Stimulated activated CD8-positive, alpha-beta memory T cell treated with anti-CD3 and anti-CD28 coated beads, Interleukin-4, amount 100 ng/mL, for 1 hour (primary cell): ENCODE measurements at places on chromosomes 11 and 22.

DNA sequence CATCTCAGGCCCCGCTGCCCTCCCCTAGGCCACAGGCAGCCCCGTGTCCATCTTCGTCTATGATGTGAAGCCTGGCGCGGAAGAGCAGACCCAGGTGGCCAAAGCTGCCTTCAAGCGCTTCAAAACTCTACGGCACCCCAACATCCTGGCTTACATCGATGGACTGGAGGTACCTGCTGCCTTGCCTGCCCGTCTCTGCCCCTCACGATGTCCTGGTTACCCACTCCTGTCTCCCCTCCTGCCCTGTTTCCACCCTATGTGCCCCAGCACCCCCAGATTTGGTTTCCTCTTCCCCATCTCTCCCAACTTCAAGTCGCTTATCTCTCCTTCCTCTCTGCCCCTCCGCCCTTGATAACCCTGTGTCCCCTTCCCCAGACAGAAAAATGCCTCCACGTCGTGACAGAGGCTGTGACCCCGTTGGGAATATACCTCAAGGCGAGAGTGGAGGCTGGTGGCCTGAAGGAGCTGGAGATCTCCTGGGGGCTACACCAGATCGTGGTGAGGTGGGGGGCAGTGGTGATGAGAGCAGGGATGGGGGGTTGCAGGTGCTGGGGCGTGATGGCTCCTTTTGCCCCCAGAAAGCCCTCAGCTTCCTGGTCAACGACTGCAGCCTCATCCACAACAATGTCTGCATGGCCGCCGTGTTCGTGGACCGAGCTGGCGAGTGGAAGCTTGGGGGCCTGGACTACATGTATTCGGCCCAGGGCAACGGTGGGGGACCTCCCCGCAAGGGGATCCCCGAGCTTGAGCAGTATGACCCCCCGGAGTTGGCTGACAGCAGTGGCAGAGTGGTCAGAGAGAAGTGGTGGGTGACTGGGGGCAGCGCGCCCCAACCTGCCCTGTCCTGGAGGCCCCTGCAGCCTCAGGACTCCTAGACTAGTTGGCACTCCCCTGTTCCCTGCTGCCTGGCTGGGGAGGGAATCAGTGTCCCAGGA is 930 bp downstream of the SCYL1 start:
- DNase-seq: no peak

DNA sequence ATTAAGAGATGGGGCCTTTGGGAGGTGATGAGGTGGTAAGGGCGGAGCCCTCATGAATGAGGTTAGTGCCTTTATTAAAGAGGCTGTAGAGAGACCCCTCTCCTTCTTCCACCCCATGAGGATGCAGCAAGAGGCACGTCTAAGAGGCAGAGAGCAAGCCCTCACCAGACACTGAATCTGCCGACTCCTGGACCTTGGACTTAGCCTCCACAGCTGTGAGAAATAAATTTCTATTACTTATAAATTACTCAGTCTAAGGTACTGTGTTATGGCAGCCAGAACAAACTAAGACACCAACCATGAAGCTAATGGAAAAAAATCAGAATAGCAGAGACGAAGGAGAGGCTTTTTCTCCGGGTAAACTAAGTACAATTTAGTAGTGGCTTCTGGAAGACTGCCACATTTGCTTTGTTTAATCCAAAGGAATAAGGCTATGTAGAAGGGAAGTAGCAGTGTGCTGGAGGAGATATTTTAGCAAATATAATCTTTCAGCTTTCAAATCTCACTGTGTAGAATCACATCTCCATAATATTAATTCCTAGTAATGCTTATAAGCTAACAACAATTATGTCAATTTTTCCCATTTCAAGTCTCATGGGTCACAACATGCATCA is 12.3 kb upstream of the SIK2 start:
- DNase-seq: no peak

- DNase-seq: no peak
Measured at GRCh38 chr11:72599325-72600117, 74.7 kb downstream of the PDE2A start.

DNA sequence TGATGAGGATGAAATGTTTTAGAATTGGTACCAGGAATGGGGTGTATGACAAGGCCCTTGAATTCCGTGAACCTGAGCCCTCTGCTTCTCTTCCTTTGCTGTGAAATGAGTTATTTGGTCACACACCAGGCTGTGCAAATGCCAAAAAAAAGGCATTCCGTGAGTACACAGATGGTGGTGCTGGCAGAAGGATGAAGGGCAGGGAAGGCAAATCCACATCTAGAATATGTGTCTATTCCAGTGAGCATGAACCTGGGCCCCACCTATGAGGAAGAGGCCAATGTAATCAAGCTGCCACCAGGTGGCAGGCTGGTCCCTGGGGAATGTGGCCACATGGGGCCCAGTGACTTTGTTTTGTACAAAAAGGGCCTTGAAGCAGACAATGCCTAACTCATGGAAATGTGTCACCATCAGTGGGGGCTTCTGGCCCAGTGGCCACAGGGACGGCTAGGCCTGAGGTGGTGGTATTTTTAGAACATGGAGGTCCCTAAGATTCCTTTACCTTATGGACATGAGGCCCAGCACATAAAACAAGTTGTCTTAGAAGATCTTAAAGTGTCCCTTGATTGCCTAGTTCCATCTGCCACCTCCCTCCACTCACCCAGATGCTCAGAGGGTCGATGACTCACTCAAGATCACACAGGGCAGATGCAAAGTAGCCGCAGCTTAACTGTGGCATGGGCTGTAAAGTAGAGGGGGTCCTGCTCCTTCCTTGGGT is 3.9 kb upstream of the RNF215 start:
- DNase-seq: peak; percentile 45

GRCh38 chr11:12238420-12238819 is 128.0 kb downstream of the MICAL2 start:
- DNase-seq: no peak

DNA sequence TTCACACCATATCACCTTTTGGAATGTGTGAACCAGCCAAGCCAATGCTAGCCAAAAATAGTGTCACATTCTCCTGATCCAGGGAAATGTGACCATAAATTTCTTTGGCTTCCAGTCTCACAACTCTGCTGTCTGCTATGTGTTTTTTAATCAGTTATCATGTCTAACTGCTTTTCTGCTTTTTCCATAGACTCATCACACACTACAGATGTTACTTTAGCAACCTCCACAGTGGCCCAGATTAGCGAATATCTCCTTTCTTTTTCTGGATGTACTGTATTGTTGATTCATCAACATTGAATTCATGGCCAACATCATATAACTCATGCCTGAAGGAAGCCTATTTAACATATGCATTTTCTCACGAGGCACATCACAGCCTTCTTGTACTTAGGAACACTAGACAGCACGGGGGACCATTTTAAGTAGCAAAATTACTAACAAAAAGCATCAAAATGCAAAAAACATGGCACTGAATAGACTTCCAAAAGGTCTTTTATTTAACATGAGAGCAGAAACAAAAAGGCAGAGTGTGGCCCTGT is 73.1 kb upstream of the POU2AF2 start:
- no peak for DNase-seq

GRCh38 chr11:120248551-120249278 is 8.8 kb downstream of the POU2F3 start:
- no peak for DNase-seq

DNA sequence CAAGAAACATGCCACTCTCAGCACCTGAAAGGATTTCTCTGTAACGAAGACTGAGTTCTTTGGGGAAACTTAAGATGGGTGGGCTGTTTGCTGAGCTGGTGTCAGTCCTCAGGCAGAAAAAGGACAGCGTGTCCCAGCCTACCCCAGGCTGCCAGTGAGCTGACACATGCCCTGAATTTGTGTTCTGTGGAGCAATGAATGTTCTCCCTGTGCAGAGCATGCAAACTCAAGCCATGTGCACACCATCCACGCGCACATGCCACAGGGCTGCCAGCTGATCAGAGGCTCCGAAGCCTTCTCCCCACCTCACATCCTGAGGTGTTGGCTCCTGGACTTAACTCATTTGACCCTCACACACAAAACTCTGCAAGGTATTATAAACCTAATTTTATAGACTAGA is 104.9 kb downstream of the KCNC1 start:
- DNase-seq: no peak

GRCh38 chr11:120302001-120302805 is 22.9 kb upstream of the TLCD5 start:
- no peak for DNase-seq

GRCh38 chr11:58927393-58928106 is 11.7 kb upstream of the GLYATL1 start:
- no peak for DNase-seq

DNA sequence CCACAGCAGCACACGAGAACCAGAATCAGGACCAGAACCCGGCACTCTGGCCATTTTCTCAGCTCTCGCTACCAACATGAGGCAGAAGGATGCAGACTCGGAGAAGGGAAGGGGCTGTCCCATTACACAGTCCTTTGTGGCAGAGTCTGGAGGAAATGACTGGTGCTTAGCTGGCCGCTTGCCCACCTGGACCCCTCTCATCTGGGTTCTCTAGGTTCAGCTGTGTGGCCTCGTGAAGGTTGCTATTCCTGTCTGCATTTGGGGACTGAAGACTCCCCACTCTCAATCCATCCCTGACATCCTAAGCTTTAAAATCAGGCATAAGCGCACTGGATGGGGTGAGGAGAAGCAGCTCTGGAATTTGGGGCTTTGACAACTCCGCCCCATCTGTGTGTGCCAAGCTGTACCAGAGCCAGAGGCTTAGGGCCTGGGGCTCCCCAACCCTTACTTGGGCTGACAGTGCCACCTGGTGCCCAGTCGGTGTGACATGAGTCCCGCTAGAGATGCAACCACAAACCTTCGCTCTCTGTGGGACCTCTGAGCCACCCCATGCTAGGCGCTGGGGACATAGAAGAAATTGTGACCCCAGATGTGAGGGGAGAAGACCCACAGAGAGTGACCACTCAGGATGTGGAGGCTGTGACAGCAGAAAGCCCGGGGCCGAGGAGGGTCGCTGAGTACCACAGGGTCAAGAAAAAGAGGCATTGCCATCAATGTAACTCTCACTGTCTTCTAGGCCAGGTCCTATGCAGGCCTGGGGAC is 35.8 kb upstream of the FCHSD2 start:
- DNase-seq: peak; percentile 65

GRCh38 chr11:92267968-92268367 is 43.4 kb downstream of the FAT3 start:
- no peak for DNase-seq

- DNase-seq: no peak
Measured at GRCh38 chr11:69444381-69445130, 36.9 kb upstream of the LINC01488 start.

DNA sequence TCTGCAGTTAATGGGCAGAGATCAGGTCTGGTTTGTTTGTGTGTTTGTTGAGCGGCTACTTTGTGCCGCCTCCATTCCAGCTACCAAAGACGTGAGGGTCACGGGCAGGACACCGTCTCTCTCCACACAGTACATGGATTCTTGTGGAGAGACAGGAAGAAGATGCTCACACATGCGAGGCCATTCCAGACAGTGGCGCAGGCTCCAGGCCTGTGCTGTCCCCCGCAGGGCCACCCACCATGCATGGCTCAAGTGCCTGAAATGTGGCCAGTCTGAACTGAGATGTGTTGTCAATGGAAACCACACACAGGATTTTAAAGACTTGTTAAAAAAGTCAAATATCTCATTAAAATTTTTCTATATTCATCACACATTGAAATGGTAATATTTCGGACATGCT is 848.3 kb downstream of the TBC1D22A start:
- DNase-seq: no peak

DNA sequence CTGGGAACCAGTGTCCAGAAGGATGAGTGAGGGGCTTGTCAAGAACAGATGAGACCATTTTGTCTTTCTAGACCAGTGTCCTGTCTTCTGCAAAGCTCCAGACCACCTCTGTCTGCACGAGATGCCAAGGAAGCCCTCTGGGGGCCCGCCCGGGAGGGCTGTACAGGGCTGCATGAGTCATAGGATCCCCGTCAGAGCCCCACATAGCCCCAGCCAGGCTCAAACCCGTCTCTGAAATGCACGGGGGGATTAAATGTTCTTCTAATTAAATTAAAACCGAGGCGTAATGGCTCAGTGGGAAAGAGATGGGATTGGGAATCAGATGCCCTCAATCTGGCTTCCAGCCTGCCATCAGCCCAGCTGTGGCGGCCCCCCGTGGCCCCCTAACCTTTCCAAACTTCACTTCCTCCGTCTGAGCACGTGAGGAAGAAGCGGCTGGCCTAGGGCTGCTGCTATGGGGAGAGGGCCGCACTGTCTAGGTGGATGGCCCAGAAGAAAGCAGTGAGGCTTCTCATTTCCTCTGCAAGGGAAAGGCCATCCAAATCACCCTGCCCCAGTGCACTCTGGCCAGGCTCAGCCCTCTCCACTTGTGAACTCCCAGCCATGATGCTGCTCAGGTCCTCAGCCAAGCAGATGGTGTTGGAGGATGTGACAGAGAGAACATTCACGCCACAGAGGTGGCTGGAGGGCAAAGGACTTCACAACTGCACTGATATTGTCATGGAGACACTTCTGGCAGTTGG is 32.8 kb downstream of the KCNQ1OT1 start:
- DNase-seq: no peak

GRCh38 chr22:30228509-30229359 is 17.8 kb downstream of the LIF start:
- no peak for DNase-seq

DNA sequence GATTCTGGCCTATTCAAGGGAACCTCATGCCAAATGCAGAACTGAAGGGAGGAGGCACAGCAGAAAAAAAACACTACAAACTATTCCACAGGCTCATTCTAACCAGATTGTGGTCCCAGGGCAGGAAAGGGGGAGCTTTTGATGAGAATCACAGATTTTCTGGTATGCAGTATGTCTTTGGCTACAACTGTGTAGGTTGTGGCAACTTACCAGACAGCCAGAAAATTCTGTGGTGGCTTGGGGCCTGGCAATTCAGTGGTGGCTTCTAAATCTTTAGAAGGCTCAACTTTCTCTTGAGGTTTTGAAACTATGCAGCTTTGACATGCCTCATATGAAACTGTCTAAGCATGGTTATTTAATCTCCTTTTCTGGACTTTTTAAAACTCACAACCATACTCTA is 850.8 kb upstream of the CCDC90B start:
- no peak for DNase-seq

- no peak for DNase-seq
Measured at GRCh38 chr22:38246692-38247091, 26.1 kb downstream of the TMEM184B start.

GRCh38 chr11:125881291-125881690 is 6.2 kb upstream of the HYLS1 start:
- DNase-seq: no peak

DNA sequence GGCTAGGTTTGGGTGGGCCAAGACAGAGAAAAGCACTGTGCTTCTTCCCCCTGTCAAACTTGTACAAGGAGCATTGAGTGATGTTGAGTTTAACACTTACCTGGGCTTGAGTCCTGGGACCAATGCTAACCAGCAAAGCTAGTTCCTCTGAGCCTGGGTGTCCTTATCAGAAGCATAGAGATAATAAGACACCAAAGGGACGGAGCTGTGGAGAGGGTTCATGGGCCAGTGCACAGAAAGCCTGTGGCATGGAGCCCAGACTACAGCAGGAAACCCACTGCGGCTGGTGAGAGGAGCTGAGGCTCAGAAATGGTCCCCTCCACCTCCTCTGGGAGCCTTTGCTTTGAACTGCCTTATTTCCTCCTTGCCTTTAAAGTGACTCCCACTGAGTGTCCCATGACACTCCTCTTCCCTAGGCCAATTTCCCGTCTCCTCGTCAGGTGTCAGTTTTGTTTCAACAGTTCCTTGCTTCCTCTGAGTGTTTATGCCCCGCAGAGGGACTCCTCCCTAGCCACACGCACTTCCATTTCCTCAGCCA is 9.4 kb downstream of the SLCO2B1 start:
- no peak for DNase-seq
